Dorsolateral prefrontal cortex (tissue), 122 donors: ENCODE measurements at places on chromosomes 5 and 9.

DNA sequence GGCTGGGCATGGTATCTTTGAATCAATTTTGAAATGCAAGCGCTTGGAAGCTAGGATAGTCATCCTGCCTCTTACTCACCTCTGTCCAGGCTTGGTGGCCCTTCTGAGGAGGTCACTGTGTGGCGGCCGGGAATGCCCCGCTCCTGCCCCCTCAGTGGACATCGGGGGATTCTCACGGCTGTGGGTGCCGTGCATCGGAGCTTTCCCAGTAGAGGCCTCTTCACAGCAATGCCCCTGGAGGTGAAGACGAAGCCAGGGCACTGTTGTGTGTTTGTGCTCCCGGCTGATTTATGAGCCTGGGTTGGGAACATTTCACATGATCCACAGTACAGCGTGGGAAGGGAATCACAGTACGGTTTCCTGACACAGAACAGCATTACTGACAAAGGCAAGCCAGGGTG lies 147.5 kb downstream of the NXNL2 start:
- DNase-seq = no peak

GRCh38 chr9:87433853-87434252 lies 63.8 kb upstream of the DAPK1 start:
- DNase-seq = no peak

GRCh38 chr5:501105-501830 lies 23.0 kb downstream of the SLC9A3 start:
- no peak for DNase-seq

GRCh38 chr5:108730617-108731340 lies 16.9 kb upstream of the FER start:
- no peak for DNase-seq

DNA sequence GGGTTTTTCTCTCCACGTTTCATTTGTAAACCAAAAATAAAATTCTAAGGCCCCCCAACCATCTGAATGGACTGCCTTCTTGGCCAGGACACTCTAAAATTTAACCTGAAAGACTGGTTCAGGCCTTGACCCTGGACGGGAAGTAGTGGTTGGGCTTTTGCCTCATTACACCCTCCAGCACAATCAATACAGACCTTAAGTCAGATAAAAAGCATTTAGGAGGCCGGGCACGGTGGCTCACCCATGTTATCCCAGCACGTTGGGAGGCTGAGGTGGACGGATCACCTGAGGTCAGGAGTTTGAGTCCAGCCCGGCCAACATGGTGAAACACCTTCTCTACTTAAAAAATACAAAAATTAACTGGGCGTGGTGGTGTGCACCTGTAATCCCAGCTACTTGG lies 91.6 kb upstream of the PPP1R26 start:
- no peak for DNase-seq

DNA sequence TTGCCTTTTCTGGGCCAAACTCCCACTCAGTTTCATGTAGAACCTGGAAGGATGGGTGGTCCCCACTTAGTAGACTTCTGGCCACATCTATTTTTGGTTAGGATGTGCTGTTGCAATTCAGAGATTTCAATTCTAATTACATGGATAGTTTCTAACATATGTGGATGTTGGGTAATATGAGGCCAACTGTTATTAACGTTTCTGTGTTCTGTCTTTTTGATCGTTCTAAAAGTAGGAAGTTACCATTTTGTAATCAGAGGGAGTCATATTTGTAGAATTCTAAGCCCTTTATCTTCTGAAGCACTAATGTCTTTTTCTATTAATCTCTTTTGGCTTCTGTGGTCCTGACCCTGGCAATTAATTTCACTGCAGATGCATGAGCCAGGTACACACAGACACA lies 141.6 kb upstream of the SPEF2 start:
- no peak for DNase-seq

- no peak for DNase-seq
These were observed 582.7 kb downstream of the DTWD2 start for GRCh38 chr5:118405650-118406061.
